Urothelium cell line (cell line): ENCODE measurements at places on chromosomes 3 and 15.

DNA sequence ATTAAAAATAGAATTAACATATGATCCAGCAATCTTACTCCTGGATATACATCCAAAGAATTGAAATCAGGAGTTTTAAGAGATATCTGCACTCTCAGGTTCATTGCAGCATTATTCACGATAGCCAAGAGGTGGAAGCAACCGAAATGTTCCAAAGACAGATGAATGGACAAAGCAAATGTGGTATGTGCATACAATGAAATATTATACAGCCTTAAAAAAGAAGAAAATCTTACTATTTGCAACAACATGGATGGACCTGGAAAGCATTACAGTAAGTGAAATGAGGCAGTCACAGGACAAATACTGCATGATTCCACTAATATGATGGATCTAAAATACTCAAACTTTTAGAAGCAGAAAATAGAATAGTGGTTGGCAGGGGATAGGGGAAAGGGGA, 9.3 kb upstream of the TMEM158 start:
- DNase-seq, result no peak

- DNase-seq, result no peak
These were observed 33.0 kb downstream of the THBS1 start for GRCh38 chr15:39613861-39614260.

GRCh38 chr3:51391566-51392354, 675 bp downstream of the RBM15B start:
- DNase-seq, result peak; percentile 34

GRCh38 chr3:60192297-60193114, 1058.7 kb downstream of the FHIT start:
- no peak for DNase-seq

GRCh38 chr3:104291437-104291851, 1075.3 kb upstream of the ALCAM start:
- DNase-seq, result no peak

DNA sequence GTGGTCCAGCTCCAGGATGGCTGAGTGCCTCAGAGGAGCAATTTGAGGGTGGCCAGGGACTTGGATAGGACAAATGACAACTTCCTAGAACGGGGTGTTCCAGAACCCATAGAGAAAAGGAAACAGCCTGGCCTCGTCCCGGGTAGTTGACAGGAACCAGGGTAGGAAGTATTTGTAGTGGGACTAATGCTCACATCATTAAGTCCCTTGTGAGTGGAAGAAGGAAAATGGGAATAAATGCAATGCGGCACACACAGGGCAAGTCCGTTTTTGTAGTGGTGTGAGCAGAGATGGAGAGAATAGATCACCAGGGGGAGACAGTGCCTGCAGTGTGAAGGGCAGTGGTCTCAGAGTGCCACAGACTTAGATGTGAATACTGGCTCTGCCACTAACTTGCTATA, 19.6 kb downstream of the TIMP4 start:
- peak; percentile 54 for DNase-seq

- DNase-seq, result no peak
These were observed 248.7 kb upstream of the CBLB start for GRCh38 chr3:106117490-106117858.

DNA sequence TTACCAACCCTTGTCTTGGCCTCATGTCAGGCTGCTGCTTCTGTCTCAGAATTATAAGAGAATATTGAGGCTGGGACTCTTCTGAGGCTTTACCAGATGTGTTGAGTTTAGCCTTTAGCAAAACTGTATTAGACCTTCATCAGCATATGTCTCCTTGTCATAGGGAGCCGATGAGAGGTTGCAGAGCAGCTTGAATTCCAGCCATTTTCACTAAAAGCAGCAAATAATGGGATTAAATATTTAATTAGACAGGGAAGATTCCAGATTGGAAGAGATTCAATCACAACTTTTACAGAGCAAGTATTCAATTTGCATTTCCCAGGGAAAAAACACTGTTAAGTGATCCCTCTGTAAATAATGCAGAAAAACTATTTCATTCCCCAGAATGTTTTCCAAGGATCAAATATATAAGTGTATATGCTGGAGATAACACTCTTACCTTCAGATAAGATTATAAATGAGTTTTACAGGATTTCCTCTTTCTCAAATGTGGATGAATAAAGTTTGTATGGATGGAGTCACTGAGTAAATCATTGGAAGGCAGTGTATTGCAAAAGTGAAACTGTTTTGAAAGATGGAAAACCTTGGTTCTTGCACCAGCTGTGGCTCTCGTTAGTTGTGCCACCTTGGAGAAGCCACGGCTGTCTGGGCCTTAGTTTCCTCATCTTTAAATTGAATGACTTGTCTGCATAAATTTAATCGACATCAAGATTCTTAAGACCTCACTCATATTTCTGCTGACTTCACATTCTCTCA, 466.4 kb upstream of the SGO1 start:
- no peak for DNase-seq

- no peak for DNase-seq
These were observed 211.1 kb downstream of the PDZRN3 start for GRCh38 chr3:73413619-73414018.

DNA sequence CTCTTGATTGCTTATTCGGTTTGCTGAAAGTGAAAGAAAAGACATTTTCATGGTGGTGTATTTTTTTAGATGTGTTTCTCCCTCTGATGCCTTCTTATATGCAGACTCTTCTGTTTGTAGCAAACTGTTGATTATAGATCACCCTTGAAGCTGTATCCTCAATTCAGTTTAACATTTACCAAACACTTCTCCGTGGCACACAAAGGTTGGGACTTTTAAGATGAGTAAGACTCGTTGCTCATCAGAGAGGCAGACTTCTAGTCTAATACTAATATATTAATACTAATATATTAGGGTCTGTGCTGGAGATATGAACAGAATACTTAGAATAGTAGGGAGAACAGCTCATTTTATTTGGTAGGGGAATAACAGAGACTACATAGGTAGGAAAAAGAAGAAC, 32.8 kb downstream of the RASA2 start:
- DNase-seq, result no peak

- DNase-seq, result no peak
These were observed 83.9 kb upstream of the CDAN1 start for GRCh38 chr15:42820811-42821210.

GRCh38 chr3:5026046-5026362, 46.8 kb downstream of the BHLHE40 start:
- DNase-seq, result no peak

GRCh38 chr15:81155375-81156218, 21.5 kb downstream of the CFAP161 start:
- peak; percentile 46 for DNase-seq

GRCh38 chr15:45855210-45855906, 220.5 kb downstream of the SQOR start:
- peak; percentile 42 for DNase-seq

GRCh38 chr3:127707851-127708411, 35.2 kb downstream of the ABTB1 start:
- DNase-seq, result no peak

- no peak for DNase-seq
These were observed 321.5 kb upstream of the CBLB start for GRCh38 chr3:106190296-106190695.

- DNase-seq, result no peak
These were observed 145.0 kb downstream of the CMSS1 start for GRCh38 chr3:99962703-99963102.

DNA sequence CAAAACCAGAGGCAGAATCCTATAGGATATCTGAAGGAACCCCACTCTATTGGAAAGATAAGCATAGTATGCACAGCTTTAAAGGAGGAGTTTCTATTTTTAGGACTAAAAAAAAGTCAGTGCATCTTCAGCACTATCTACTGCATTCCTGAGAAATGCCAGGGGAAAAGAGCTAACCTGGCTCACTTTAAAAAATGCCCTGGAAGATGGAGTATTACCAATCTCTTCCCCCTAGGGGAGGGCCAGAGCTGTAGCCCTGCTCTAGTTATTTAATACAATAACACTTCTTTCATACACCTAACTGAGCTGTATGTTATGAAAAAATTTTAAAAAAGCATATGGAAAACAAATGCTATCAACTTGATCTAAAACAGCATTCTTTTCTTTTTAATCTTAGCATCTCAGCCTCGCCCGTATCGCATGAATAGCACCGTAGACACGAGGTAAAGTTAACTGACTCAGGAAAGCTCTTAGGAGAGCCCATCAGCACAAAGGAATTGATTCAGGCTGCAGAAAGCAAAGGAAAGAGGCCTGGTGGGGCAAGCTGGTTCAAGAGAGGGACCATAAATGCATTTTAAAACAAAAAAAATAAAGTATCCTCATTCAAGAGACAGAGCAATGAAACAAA, 50.2 kb downstream of the TGM4 start:
- no peak for DNase-seq

GRCh38 chr15:54594115-54594514, 602.6 kb downstream of the RSL24D1 start:
- no peak for DNase-seq

DNA sequence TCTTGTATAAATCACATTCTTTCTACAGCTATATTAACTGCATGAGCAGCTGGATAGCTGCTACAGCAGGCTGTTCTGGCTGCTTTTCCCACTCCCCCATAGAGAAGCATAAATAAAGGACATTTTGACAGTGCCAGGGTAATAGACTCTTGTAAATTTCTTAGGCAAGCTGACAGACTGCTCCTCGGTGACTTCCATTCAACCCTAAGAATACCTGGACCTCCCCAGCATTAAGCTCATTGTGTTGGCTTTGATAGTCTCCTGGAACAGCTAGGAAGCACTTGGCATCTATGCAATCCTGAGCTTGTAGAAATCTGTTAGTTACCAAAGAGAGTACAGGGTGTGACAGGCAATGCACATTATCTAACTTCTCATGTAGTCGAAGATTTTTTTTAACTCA, 475.4 kb downstream of the AGBL1 start:
- DNase-seq, result no peak

DNA sequence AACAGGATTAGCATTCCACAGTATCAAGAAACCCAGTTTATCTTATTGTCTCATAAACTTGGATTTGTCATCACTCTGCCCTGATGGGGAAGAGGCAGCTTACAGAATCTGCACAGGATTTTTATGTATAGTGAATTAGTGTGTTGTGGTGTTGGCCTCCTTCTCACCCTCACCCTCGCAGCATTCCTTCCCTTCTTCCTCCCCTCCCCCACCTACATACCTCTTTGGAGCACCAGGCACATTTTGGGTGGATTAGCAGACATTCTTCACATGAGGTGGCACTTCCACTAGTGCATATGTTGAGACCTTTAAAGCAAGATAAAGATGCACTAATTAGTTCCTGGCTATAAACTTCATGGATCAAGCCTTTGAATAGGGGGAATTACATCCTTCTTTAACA, 13.9 kb downstream of the ITGB5 start:
- no peak for DNase-seq

GRCh38 chr3:154972951-154973350, 107.2 kb upstream of the MME start:
- DNase-seq, result no peak

DNA sequence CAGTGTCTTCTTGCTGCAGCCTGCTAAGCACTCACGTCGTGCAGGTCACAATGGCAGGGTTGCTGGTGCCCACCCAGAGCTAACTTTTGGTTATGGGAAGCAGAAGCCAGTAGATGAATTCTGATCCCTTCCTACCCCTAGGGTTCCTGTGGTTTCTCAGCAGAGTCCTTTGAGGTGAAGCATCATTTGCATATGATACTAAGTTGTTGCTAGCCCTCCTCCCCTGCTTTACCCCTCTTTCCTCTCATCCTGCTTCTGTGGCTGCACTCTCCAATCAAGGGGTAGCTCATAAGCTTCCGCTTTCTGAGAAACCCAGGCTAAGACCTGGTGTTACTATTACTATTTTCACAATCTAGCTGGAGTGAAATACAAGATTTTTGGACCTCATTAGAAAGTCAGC, 22.1 kb upstream of the HEG1 start:
- DNase-seq, result no peak

DNA sequence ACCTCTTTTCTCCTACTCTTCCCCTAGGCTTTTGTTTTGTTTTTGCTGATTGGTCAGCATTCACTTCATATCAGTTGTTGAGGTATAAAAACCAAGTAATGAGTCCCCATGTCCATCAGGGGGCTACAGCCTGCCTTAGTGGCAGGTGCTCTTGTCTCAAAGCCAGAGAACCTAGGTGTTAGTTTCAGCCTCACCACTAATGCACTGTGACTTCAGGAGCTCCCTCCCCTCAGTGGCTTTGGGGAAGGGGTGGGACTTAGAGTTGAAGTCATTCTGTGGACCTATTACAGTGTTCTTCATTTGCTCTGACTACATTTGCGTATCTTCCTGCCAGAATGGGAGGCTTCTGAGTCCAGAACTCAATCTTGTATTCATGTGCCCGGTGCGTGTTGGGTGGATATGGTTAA, 41.6 kb downstream of the NR2C2 start:
- peak; percentile 7 for DNase-seq

DNA sequence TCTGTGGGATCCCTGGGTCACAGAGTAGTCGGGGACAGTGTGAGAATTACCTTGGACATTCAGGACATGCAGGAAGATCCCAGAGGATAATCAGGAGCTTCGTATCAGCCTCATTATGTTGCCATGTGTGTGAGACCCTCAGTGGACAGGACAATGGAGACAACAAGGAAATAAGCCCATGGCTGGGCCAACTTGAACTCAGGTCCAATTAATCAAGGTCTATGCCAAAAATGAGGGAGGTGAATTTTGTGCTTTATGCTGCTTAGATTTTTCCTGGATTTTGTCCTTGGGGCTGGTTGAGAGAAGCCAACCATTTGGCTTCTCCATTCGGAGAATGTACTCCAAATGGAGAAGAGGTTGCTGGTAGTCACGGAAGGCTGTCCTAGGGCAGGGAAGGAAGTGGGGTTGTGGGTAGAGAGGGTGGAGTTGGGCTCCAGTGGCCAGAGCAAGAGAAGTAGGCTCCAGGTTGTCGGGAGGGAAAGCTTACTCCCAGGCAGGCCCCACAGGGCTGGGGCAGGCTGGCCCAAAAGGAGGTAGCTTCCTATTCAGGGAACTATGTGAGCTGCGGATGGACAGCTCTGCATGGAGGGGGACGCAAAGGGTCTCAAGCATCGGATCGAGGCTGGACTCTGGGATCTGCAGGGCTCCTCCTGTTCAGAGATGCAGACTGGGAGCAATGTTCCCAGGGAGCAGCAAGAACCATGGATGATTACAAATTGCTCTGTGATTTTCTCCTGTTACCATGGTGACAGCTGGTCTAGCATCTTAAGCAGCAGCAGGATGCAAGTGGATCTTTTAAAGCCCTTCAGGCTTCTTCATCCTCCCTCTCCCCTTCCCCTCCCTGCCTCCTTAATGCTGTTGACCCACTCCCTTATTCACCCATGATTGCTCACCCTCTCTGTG, 91.1 kb downstream of the WNT7A start:
- DNase-seq, result no peak
